Fibroblast of the aortic adventitia (primary cell): ENCODE measurements at places on chromosomes 12 and 14. TPM values are rescaled to one million over a fixed set of nuclear protein-coding genes. Genes with fewer than 3 reads are reported as not detected.

Gene IFNG-AS1
- total RNA-seq = 0.09 TPM in 1 of 2 replicates, not detected in the other

Gene KRT86
- total RNA-seq = not detected in 2 replicates

Gene DBX2
- 0.08 and 0.72 TPM in 2 replicates for total RNA-seq

Gene CISTR
- not detected in 2 replicates for total RNA-seq

Gene SPX
- total RNA-seq = 0.54 and 0.82 TPM in 2 replicates

Gene DNAJC22
- 1.6 and 2.5 TPM in 2 replicates for total RNA-seq

Gene LRRC43
- total RNA-seq = 0.74 and 3.5 TPM in 2 replicates

Gene GTF2A1
- total RNA-seq = 10.1 and 39.9 TPM in 2 replicates

Gene HPD
- total RNA-seq = 1.1 and 1.8 TPM in 2 replicates

Gene TCL1A
- not detected in 2 replicates for total RNA-seq
